Stimulated activated CD4-positive, alpha-beta T cell treated with anti-CD3 and anti-CD28 coated beads, Interleukin-1b, Interleukin-23, amount 100 ng/mL, for 24 hours (primary cell): ENCODE measurements at places on chromosomes 16 and 17.

- DNase-seq, result no peak
These were observed 36.3 kb downstream of the OR1D5 start for GRCh38 chr17:3026856-3027751.

- no peak for DNase-seq
These were observed 89.3 kb upstream of the ZNF750 start for GRCh38 chr17:82929011-82929622.

- no peak for DNase-seq
These were observed 129.9 kb downstream of the MGAT5B start for GRCh38 chr17:76997981-76998531.

DNA sequence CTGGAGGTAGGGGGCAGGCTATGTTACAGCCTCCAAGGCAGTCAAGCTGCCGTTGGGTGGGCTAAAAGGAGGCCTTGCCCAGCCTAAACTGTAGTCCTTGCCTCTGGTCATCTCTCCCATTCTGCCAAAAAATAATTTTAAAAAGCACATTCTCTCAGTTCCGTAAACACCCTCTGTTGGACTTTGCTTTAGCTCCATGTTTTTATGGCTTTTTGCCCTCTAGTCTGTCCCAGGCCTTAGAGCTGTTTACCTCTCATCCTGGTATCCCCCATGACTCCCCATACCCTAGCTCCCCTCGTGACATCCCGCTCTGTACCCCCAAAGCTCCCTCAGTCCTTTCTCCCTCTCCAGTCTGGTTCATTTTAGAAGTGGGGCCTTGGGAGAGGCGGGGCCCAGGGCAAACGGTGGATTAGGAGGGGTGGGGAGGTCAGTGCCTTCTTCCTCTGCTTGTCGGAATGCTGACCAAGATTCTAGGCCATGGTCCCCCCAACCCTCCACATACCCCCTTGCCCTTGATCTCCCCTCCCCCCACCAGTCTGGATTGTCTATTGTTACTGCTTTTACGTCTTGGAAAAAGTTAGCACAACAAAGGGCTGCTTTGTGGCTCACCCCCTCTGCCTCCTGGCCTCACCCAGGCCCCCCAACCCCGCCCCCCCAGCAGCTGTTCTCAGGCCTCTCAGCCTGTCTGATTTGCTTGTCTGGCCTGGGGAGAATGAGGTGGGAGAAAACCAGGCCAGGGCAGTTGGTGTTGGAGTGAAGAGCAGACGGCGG lies 18.4 kb downstream of the GJD3 start:
- DNase-seq, result no peak

DNA sequence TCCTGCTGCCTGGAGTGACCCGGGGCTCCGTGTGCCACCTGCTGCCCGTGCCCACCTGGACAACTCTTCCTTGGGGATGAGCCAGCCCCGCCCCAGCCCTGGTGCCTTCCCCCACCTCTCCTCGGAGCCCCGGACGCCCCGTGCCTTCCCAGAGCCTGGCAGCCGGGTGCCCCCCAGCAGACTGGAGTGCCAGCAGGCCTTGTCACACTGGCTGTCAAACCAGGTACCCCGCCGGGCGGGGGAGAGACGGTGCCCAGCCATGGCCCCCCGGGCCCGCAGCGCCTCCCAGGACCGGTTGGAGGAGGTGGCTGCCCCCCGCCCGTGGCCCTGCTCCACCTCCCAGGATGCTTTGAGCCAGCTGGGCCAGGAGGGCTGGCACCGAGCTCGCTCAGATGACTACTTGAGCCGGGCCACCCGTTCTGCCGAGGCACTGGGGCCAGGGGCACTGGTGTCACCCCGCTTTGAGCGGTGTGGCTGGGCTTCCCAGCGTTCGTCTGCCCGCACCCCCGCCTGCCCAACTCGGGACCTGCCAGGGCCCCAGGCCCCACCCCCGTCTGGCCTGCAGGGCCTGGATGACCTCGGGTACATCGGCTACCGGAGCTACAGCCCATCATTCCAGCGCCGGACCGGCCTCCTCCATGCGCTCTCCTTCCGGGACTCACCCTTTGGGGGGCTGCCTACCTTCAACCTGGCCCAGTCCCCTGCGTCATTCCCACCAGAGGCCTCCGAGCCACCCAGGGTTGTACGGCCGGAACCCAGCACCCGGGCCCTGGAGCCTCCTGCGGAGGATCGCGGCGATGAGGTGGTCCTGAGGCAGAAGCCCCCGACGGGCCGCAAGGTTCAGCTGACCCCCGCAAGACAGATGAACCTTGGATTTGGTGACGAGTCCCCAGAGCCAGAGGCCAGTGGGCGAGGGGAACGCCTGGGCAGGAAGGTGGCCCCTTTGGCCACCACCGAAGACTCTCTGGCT lies 38.4 kb downstream of the ARHGAP23 start:
- DNase-seq, result no peak

DNA sequence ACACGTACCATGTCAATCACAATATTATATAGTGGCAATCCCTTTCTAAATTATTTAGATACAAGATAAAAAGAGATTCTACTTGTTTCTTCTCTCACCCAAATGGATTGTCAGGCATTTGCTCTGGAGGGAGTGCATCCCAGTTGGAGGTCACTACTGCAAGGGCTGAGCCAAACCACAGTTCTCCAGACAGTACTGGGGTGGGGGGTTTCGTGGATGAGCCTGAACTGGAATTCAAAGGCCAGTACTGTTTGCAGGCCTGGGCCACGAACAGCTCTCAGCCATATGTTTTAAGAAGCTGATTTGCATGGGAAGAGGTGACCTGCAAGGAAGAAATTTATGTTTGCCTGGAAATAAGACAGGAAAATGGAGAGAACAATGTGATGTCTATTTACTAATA lies 314.9 kb downstream of the PMP22 start:
- DNase-seq, result no peak
